Brain pericyte (primary cell): ENCODE measurements at places on chromosomes 13 and 19.

DNA sequence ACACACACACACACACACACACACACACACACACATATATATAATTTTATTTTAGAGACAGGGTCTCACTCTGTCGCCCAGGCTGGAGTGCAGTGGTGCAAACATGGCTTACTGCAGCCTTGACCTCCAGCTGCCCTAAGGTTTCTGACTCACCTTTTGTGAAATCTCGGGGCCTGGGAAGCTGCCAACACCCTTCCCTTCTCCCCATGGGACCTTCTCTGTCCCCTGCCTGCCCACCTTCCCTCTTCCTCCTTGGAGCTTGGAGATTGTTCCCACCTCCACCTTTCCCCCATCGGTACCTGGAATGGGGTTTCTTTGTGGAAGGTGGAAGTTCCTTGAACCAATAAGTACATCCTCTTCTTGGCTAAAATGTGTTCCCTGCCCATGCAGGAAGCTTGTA lies 6.3 kb downstream of the ARRDC5 start:
- no peak for DNase-seq

GRCh38 chr19:14115756-14116155 lies 1.8 kb downstream of the PRKACA start:
- DNase-seq, result no peak

DNA sequence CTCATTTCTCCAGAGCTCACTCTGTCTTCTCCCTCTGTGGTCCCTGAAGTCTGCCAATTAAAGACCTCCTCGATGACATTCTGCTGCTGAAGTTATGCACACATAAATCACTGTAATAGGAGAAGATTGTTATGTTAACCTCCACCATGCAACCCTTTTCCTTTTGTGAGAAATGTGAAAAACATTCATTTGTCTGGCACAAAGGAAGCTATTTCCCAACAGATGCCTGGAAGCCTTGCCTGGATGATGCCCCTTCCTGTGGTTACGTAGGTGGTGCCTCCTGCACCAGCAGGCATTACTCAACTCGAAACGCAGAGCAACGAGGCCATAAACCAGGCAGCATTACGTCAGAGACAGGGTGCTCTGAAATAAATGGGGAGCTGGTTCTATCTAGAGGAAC lies 327.4 kb upstream of the ZNF507 start:
- DNase-seq, result no peak

GRCh38 chr19:56270676-56271075 lies 1.9 kb upstream of the EDDM13 start:
- no peak for DNase-seq

DNA sequence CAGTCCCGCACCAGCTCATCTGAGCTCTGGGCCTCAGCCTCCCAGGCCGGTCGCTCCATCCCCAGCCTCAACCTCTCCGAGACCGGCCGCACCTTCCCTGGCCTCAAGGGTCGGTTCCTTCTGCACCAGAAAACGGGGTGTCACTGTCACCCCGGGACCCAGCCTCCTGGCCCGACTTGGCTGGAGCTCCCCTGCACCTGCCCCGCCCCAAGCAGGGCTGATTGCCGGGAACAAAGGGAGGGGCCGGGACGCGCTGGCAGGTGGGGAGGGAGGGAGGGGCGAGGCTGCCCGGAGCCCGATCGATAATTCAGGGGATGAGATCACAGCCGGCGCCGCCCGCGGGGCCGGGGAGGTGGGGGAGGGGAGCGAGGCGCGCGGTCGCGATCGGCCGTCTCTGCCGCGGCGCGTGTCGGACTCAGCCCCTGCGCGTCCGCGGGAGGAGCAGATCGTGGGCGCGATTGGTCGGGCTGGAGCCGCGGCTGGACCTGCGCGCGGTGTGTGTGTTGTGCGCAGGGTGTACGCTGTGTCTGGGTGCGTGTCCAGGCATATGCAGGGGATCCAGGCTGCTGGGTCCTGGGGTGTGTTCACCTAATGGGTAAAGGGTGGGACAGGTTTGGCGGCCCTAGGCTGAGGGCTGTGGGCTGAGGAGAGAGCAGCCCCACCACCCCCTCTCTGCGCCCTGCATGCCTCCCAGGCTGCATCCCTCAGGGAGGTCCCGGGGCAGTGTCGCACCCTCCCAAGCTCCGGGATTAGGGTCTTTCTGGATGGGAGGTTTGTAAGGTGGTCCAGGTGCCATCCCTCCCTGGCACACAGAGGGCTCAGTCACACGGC lies 1.1 kb upstream of the SHC2 start:
- DNase-seq, result no peak
